ENCODE measurements at places on chromosomes 13 and 19. TPM values are rescaled to one million over a fixed set of nuclear protein-coding genes. Genes with fewer than 3 reads are reported as not detected.

Gene IQCN
- 0.71 TPM for total RNA-seq

DNA sequence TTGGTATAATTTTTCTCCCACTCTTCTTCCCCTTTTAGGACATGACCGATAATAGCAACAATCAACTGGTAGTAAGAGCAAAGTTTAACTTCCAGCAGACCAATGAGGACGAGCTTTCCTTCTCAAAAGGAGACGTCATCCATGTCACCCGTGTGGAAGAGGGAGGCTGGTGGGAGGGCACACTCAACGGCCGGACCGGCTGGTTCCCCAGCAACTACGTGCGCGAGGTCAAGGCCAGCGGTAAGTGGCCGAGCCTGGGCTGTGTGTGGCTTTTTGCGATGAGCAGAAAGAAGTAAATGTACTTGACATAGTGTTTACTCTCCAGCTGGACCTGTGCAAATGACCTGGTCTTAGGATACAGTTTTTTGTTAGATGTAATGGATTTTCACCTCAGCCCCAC lies 102.5 kb downstream of the ARHGEF7 start:
- DNase-seq = no peak

DNA sequence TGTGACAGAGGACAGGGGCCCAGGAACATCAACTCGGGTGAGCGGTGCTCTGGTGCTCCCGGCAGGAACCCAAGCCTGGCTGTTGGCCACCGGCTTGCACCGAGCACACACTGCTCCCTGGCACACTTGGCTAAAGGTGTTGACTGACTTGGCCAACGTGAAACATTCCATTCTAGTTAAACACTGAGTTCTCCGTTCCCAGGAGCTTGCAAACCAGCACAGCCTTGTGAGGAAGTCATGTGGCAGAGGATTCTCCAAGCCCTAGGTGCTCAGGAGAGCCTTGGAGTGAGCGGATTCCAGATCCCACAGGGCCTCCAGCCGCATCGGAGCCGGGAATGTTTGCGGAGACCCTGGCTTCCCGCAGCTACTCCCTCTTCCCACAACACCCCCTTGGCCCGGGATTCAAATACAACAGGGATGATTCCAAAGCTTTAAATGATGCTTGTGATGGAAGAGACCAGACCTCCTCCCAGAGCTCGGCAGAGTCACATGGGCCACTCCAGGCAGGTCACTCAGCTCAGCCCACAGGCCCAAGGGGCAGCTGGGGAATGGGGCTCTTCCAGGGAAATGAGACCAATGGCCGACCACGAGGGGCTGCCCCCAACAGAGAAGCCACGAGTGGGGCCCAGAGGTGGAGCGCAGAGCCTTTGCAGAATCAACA lies 2.9 kb downstream of the C13orf46 start:
- peak; percentile 97 for DNase-seq

DNA sequence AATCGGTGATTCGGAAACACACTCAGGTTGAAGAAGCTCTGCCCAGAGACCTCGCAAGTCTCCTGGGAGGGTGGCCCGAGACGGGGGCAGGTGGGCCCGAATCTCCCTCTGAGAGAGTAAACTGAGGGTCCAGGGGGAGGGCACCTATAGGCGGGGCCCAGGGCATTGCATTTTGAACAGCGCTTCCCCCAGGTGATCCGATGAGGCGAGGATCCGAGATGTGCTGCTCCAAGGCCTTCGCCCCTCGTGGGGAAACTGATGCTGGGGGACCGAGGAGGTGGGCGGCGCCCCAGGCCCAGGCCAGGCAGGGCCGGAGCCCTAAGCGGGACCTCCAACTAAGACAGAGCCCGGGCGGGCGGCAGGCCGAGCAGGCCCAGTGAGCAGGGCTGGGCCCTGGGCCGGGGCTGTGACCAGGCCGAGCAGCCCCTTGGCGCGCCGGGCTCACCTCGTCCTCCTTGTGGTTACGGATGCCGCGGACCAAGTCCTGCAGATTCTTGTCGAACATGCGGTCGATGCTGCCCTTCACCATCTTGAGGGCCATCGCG lies 500 bp downstream of the AP3D1 start:
- DNase-seq = no peak

DNA sequence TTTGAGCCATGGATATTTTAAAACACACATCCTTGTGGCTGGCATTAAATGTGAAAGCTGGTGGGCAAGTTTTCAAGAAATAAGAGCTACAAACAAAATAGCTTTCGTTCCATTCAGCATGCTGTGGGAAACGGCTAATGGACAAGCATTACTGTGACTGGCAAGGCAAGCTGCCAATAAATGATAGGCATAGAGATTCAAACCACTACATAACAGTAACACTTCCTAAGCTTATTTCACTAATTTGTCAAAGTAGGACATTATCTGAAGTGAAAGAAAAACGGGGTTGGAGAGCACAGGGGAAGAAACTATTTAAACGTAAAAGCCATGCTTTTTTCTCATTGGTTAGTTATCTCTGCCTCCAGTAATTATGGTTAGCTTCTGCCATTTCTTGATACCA lies 26.0 kb downstream of the OBI1 start:
- DNase-seq = no peak
